ENCODE measurements at places on chromosomes 2 and 18.

DNA sequence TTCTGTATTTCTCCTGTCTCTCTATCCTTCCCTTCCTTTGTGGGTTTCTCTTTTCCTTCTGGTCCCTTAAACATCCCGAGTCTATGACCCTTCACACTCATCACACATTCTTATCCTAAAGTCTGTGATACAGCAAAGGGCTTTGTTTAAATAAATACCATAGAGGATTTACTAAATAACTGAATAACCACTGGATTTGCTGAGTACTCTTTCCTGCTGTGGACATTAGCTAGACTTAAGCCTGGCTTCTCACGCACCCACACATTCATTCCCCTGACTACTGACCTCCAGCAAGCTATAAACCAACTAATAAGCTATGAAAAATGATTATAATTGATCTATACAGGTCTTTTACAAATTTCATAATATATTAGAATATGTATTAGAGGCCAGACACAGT, 76.6 kb downstream of the COL4A3 start:
- no peak for DNase-seq

DNA sequence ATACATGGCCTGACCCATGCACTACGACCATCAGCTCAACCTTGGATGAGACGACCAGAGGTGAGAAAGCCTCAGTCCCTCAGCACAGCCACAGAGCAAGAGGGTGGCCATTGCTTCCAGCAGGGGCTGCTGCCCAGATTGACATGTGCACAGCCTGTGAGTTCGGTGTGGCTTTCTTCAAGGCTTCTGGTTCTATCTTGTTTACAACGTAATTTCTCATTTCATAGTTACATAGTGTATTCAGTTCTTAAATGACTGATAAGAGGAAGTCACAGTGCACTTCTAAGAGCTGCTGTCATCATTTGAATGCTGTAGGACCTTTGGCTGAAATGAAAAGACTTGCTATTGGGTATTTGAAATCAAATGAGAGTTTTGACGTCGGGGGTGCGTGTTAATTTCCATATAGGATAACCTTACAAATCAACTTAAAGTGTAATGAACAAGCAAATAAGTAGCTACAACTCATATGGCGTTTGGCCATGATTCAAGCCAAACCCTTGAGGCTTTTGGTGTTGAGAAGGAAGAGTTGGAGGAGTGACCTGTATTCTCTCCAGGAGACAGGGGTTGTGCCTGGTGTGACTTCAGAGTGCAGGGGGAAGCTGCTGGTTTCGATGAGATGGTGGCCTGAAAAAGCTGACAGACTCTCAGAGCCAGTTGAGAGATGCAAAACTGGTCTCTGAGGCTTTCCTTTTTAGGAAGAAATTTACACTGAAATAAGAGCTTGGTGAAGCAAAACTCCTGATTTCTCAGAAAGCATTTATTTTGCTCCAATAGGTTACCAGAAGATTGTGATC, 51.0 kb downstream of the TSHZ1 start:
- no peak for DNase-seq

DNA sequence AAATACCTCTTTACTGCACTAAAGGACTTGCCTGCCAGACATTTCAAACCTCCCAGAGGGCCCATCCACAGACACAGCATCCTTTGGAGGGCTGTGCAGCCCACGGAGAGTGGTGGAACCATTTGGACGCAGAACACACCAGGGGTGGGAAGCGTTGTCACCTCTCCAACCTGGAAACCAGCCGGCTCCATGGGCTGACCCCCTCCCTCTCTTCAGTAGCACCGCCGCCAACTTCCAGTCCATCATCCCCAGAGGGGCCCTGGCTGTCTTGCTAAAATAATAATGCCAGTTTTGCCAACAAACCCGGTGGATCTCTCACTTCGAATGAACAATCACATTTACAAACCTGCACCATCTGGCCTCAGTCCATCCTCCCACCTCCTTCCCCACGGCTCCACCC, 203.9 kb downstream of the FBXO15 start:
- DNase-seq = no peak

DNA sequence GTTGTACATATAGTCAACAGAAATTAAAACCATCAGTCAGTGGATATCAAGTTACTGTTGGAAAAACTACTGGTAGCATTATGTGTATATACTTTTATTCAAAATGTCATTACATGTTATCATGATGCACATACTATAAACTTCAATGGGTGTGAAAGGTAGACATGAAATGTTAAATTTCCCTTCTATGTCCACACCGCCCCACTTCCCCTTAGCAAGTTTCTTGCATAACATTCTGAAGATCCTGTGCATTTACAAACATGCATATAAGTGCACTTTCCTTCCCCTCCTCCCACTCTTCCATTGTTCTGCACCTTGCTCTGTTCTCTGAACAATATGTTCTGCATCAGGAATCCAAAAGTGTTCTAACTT, 16.6 kb upstream of the HK2 start:
- DNase-seq = no peak

DNA sequence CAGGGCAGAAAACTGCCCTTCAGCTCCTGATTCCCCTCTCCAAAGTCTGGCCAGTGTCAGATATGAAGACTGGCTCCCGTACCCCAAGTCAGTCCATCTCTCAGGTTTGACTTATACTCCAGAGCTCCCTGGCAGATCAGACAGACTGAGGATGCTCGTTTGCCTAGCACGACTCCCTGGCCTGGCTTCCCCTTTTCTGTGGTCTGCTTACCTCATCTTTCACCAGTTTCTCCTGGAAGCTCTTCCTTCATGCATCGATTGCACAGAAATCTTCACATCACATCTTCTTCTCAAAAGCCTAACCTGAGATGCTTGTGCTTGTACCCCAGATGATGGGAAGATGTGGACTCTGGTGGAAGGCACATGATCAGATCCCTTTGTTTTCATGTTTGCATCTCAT, 387.9 kb upstream of the POU3F3 start:
- no peak for DNase-seq

GRCh38 chr2:203988500-203989260, 52.1 kb downstream of the ICOS start:
- no peak for DNase-seq

- DNase-seq = no peak
These were observed 51.8 kb downstream of the PMS1 start for GRCh38 chr2:189835855-189836558.

- no peak for DNase-seq
These were observed 64.6 kb downstream of the BMP10 start for GRCh38 chr2:68806511-68807109.

DNA sequence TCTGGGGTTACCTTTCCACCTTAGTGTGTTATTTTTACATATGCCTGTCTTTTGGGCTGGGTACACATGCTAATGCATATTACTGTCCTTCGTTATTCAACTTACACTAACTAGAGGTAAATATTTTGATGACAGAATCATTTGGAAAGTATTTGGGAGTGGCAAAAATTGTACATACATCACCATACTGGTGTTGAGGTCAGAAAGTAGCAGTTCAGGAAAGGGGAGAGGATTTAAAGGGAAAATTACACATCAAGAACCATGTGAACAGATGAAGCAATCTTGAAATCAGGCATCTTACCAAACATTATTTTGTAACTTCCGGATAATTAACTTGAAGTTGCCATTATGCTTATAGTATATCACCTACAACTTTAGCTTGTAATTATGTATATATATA, 379.7 kb downstream of the RND3 start:
- no peak for DNase-seq

- DNase-seq = no peak
These were observed 14.4 kb downstream of the DNAJC10 start for GRCh38 chr2:182730486-182730885.

DNA sequence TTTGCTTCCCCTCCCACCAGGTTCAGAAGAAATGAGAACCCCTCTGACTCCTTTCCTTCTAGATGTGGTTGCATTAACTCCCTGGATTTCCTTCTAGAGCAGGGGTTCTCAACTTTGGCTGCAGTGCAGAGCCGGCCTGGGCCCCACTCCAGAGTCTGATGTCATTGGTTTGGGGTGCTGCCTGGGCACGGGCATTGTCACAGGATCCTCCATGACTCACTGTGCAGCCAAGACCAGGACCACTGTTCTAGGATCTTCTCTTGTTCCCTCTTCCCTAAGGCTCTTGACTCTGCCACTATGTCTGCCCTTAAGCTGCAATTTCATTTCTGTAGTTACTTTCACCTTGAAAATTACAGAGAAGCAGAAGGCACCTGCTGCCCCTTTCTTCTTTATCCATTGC, 31.8 kb downstream of the TBC1D8 start:
- no peak for DNase-seq

GRCh38 chr2:39728941-39729351, 50.1 kb downstream of the THUMPD2 start:
- DNase-seq = no peak

DNA sequence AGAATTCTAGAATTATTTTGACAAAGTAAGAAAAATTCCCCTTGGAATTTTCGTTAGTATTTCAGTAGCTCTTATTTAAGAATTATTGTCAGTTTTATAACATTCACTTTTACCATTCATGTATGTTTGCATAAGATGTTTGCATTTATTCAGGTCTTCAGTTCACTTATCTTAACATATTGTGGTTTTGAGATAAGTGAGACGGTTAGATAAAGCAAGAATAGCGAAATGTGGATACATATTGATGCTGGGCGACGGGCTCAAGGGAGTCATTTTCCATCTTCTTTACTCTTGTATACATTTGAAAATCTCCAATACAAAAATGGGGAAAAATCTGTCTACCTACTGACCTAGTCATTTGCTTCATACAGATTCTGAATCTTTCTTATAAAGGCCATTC, 156.7 kb upstream of the HDAC4 start:
- no peak for DNase-seq

- peak; percentile 1 for DNase-seq
These were observed 98.2 kb upstream of the HNMT start for GRCh38 chr2:137865954-137866540.
